ENCODE measurements at places on chromosomes 11 and 22.
A peak's percentile ranks its signal among the peaks of the same experiment; 100 is the strongest.

- DNase-seq = no peak
Observed at GRCh38 chr22:32476281-32477195, 1.9 kb downstream of the FBXO7 start.

DNA sequence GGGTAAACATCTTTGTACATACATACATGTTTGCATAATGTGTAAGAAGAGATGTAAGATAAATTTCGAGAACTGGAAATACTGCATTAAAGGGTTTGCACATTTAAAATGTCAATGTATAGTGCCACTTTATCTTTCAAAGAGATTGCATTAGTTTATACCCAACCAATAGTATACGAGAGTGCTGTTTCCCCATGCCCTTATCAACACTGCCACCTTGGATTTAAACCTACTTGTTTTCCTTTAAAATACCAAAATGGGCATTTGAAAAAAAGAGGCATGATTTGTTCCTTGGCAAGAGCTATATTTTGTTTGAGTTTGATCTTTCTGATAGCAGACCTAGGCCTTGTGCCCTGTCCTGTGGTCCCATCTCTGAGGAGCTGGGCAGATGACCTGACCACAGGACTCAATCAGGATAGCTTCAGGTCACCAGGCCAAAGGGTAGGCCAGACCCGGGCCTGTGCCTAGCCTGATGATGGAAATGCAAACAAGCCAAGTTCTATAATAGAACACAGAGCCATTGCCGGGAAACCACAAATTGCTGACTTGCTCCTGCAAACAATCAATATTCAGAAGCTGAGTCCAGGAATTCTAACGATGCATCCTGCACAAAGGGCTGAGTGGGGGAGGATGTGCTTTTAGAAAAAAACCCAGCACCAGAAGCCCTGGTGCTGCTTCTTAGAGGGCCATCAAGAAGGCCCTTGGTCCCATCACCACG lies 16.9 kb upstream of the ALG8 start:
- no peak for DNase-seq

DNA sequence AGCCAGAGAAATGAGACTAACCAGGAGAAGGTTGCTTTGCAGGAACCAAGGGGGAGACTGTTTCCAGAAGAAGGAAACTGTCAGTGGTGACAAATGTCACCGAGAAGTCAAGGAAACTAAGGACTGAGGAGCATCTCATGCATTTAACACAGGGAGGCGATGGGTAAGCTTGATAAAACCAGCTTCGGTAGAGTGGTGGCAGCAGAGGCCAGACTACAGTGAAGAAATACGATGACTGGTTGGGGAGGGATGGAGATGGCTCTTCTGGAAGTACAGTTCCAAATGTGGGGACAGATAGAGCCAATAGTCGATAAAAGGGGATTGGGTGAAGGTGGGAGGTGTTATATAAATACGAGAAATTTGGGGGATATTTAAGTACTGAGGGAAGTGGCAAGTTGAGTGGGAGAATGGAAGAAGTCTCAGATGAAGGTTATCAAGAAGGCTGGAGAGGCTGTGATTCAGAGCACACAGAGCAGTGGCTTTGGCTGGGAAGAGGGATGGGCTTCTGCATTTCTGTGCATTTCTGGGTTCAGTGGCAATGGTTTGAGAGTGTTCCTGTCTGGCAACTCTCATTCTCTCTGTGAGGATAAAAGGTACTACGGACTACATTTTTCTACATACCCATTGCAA lies 29.2 kb downstream of the SC5D start:
- DNase-seq = peak; percentile 44

GRCh38 chr22:43393132-43393843 lies 18.5 kb upstream of the MPPED1 start:
- DNase-seq = no peak

GRCh38 chr11:123390146-123390545 lies 39.9 kb upstream of the GRAMD1B start:
- DNase-seq = no peak

- DNase-seq = no peak
Observed at GRCh38 chr22:22893891-22894739, 6.5 kb downstream of the IGLL5 start.

- no peak for DNase-seq
Observed at GRCh38 chr11:2963112-2963754, 28.9 kb downstream of the NAP1L4 start.

DNA sequence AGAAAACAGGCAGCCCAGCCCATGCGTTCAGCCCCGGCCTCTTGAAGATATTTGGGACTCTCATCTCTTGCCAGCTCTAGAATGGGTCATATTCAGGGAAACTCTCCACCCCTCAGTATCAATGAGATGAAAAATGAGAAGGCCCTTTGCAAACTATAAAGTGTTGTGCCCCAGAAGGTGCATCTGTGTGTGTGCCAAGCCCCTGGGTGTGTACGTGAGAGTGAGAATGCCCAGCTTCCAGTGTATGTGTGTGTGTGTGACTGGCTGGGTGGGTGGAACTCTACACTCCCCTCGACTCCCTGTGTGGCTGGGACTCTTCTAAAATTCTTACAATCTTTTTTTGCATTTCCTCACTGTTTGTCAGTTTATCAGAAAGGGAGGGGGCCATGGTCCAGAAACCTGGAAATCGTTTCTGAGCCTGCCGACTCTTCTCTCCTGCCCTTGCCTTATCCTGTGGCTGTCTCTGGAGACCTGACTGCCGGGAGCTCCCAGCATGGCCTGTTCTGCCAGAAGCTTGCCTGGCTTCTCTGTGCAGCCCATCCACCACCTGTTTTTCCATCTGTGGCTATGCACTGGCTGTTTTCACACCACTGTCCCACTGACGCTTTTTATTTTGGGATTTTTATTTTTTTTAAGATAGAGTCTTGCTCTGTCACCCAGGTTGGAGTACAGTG lies 1.2 kb downstream of the P2RY6 start:
- DNase-seq = no peak

GRCh38 chr11:82796998-82797961 lies 63.6 kb upstream of the FAM181B start:
- DNase-seq = no peak

GRCh38 chr11:35237860-35238715 lies 99.1 kb downstream of the CD44 start:
- peak; percentile 87 for DNase-seq

DNA sequence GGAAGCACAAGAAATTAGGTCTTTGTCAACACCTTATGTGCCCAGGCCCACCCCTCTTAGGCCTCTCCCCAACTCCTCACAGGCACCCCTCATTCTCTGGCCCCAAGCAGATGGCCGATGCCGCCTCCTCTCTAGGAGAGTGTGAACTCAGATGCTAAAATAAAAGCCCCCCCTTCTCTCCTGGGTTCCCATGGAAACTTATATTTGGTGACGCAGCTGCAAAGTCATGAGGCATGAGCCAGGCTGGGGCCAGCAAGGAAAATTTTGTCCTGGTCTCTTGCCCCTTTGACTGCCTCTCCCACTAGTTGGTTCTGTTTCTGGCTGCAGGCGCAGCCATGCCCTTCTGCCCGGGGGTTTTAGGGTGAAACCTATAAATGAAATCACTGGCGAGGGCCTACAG lies 11.8 kb downstream of the RCOR2 start:
- DNase-seq = no peak

DNA sequence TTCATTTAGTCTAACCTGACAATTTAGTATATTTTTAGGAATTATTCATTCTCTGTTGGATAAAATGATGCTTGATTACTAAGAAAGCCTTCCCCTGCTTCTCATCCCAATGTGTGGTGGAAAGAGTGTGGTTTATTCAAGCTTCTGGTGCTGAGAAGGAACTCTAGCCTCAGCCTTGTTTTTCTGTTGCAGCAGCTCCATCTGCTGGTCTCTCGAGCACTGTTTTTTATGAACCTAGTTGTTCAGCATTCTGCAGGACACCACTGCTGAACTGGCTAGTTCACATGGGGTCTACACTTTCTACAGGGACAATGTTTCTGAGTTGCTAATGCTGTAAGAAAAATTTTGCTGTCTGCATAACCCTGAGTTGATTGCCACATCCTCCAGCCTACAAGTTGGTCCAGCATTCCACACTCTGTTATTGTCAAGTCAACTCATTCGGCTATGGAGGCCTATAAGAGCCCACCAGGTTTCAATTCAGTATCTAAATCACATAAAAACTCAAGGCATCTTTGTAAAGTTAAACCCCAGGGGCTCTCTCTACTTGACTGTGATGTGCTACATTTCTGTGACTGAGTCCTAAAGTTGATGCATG lies 14.3 kb downstream of the OR2AG2 start:
- DNase-seq = peak; percentile 76

GRCh38 chr22:47089796-47090460 lies 327.5 kb downstream of the TBC1D22A start:
- DNase-seq = no peak

DNA sequence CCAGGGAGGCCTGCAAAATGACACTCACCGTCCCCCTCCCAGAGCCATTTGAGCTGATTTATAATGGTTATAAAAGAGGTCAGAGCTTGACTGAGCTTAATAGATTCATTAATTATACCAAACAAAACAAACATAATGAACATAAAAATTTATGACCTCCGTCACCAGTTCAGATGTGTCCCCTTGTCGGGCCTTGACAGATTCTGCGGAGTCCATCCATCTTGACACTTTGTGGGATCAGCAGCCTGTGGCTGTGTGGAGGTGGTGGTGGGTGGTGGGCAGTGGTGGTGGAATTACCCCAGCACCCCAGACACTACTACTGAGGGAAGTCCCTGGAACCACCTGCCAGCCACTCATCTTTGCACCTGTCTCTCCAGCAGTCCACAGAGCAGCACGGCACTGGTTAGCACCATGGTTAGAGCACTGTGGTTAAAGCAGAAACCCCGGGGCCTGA lies 83.5 kb downstream of the DSCAML1 start:
- DNase-seq = no peak

DNA sequence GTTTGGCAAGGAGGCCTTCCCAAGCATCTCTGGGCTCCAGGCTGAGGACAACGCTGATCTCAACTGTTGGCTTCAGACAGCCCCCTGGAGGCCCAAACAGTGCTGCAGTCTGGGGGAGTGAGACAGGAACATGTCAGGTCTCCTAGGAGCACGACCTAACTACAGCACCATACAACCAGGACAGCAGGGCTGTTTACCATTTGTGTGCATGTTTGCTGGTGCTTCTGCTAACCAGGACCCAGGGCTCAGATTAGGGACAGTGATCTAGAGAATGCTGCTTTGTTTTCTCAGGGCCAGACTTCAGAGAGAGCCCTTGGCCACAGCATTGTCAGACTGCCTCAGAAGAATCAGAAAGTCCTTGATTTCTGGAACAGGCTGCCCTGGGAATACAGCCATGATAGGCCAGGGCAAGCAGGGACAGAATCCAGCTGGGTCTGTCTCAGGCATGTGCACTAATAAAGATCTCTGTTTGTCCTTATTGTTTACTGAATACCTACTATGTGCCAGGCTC lies 126.5 kb downstream of the VPREB1 start:
- peak; percentile 21 for DNase-seq

- DNase-seq = no peak
Observed at GRCh38 chr22:43643387-43643786, 168.7 kb downstream of the EFCAB6 start.

- no peak for DNase-seq
Observed at GRCh38 chr11:36362902-36363301, 66.8 kb downstream of the PRR5L start.

- DNase-seq = peak; percentile 35
Observed at GRCh38 chr22:29580200-29580810, 608 bp downstream of the NIPSNAP1 start.

GRCh38 chr22:50712341-50713007 lies 25.5 kb upstream of the ACR start:
- DNase-seq = no peak

DNA sequence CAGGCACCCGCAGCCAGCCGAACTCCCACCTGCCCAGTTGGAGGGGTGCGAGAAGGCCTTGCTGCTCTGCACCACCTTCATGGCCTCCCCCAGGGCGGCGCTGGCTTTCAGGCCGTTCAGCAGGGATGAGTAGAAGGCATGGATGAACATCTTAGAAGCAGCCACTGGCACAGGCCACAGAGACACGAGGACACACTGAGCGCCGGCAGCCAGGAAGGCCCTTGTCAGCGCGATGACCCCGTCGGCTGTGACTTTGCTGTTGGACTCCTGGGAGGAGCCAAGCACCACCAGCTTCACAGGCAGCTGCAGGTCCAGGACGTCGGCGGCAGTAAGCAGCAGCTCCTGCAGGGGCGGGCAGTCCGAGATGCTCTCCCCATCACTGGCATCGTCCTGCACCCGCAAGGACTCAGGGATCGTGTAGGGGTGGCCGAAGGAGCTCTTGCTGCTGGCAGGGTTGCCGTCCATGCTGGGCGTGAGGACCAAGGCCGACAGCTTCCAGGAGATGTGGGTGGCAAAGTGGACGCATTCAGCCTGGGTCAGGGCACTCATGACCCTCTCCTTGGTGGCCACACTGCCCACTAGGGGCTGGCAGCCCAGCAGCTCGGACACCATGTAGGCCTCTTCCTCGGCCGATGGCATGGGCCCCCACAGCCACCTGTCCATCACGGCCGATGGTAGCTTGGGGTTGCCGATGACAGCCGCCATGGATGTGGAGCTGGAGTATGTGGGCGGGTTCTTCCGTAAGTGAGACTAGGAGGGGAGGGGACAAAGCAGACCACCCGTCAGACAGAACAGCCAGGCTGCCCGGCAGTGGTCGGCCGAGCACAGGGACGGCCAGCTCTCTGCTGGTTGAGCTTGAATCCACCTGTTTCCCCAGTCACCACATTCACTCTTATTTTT lies 79.7 kb upstream of the PITPNB start:
- no peak for DNase-seq

GRCh38 chr11:18752502-18752901 lies 26.5 kb upstream of the IGSF22 start:
- DNase-seq = no peak

GRCh38 chr11:69480547-69481392 lies 693 bp upstream of the LINC01488 start:
- no peak for DNase-seq

DNA sequence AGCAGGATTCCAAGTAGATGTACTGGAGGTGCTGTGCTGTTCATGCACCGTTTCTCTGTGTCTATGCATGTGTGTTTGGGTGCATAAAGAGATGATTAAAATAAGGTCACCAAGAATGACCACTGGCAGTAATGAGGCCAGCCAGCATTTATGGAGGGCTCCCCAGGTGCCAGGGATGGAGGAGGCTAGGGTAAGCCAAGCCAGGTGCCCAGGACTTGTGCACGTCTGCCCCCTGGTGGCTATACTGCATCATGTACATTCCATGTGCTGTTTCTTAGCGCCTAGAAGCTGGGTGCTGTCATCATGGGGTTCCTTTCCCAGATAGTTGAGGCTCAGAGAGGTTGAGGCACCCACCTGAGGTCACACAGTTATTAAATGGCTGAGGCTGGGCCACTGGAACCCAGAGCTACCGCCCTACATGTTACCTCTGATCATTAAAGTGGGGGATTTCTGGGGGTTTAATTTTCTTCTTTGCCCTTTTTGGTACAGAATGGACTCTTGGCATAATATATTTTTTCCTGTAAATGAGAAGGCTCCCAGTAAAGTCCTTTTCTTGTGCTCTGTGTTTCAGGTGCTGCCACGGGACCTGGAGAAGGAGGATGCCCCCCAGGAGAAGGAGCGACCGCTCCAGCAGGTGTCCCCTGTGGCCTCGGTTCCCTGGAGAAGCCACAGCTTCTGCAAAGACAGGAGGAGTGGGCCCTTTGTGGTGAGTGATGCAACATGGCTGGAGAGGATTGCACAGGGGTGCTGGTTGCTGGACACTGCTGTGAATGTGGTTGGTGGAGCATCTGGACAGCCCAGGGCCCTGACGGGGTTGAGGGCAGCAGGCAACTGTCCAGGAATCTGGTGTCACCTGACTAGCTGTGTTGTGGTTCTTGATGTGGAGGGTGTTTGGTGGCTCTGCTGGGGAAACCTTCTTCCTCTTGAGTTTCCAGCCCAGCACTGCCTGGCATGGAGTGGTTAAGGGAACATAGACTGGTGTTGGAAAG lies 96.4 kb downstream of the KIAA1671 start:
- peak; percentile 79 for DNase-seq

- DNase-seq = no peak
Observed at GRCh38 chr11:114564831-114565230, 5.2 kb upstream of the NXPE1 start.

All from NCI-H82 (cell line).